GM13976 (cell line): ENCODE measurements at places on chromosomes 4 and X.

DNA sequence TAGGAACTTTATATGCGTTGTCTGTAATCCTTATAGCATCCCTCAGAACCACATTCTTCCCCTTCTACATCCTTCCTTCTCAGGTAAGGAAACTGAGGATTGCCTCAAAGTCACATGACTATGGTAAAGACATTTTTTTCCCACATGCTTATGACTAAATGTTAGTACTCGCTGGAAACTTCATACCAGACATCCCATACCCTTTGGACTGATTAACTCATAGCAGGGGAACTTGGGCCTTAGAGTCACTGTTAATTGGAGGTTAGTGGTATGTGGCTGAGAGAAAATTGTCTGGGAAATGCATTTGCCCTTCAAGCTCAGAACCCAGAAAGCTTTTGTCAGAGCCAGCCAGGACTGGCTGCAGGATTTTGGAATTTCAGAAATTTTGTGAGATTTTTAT is 155.0 kb downstream of the RELL1 start:
- DNase-seq: no peak

- DNase-seq: peak; percentile 65
Observed at GRCh38 chr4:127782275-127783025, at the start of gene HSPA4L. Gene HSPA4L (plus strand): TSS chr4:127782322. CDS start chr4:127782551, 229 bp downstream.

- no peak for DNase-seq
Observed at GRCh38 chr4:112348488-112349158, 51.5 kb downstream of the ALPK1 start.

DNA sequence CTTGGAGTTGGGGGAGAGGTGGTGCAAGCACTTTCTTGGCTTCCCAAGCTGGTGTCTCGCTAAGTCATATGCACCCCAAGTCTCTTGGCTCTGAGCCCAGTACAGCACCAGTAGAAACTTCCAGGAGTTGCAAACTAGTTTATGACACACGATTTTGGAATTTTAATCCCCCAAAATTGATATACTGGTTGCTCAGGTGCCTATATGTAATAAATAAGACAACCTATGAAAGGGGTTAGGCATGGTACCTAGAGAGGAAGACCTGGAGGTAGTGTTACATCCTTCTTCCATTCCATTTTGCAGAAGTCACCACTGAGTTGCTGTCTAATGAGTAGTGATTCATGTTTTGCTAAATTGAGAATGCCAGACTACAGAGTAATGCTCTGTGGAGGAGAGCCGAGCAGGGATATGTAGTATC is 4.3 kb upstream of the SLC4A4 start:
- DNase-seq: no peak

DNA sequence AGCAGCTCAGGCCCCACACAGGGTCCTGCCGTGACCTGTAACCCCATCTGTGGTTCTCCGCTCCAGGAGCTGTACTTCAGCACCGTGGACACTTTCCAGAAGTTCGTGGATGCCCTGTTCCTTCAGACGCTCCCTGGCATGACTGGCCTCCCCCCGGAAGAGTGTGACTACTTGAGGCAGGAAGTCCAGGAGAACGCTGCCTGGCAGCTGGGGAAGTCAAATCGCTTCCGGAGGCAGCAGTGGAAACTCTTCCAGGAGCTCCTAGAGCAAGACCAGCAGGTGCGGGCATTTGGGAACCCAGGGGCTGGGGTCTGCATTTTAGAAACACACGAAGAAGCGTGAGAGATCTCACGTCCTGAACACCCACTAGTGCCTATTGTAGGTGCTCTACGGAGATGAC is 72.5 kb downstream of the EVC start:
- DNase-seq: no peak

DNA sequence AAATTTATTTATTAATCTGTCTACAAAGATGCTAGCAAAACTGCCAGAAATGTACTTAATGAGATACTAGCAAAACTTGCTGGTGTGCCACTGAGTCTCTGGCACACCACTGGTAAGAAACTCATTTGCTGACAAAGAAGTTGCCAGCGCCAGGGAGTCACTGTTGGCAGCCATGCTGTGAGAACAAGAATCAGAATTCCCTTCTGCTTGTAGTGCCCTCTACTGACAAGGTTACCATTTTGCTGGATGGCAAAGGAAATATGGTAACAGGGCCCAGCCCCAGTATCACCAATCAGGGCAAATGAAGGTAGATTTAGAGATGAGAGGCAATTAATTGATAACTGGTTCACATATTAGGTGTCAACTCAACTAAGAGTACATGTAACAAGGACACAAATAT is 750.1 kb upstream of the ADGRL3 start:
- no peak for DNase-seq

DNA sequence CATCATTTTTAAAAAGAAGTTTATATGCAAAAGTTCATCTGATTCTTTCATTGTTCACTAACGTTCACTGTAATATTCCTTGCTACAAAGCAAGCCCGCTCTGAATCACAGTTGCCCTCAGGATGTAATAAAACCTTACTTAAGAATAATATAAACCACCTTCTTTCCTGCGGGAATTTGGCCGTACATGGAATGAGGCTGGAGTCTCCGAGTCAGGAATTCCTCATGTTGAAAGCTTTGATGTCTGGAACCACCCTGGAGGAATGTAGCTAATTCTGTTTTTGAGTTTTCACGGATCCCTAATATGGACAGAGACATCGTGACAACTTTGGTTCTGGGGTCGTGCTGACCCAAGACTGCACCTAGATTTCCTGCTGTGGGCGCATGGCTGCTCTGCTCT is 58.5 kb downstream of the CRLF2 start:
- no peak for DNase-seq

DNA sequence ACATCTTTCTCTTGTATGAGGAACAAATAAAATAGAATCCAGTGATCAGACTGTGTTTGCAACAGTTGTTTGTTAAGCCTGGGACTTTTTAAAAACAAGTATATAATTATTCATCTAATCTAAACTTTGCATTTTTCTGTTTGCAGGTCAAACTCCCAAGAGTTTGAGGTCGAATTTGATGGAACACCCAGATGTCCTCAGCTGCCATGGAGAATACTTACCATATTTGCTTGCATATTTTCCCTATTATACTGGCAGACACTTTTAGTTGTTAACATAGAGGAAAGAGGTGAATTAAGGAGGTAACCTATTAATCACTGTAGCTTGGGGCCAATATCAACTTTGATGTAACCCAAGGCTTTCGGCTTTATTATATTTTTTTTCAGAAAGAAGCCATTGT is 401.5 kb upstream of the DIPK2B start:
- no peak for DNase-seq

GRCh38 chr4:140308366-140309123 is 64.9 kb upstream of the SCOC start:
- no peak for DNase-seq

- DNase-seq: no peak
Observed at GRCh38 chr4:103400405-103400804, 202.3 kb upstream of the CENPE start.

- peak; percentile 54 for DNase-seq
Observed at GRCh38 chr4:153522802-153523094, 56.6 kb downstream of the TMEM131L start.

DNA sequence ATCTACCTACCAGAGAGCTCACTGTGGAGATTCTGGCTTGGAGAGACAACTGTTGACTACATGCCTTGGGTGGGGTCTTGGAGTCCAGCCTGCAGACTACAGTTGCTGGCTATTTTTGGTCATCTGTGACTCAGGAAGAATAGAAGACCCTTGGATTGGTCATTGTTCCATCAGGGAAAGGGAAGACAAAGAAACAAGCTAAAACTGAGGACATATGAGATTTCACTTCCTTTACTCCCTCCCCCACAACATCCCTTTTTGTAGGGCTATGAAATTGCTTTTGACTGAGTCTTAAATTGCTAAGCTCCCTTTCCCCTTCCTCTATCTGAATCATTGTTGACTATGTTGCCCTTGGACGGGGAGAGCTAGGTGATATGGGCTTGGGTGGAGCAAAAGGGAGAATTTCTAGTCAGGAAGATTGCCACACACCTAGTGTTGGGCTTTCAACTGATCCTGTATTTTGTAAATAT is 11.7 kb downstream of the MSN start:
- DNase-seq: no peak

GRCh38 chr4:108644237-108644636 is 6.2 kb upstream of the OSTC start:
- no peak for DNase-seq

DNA sequence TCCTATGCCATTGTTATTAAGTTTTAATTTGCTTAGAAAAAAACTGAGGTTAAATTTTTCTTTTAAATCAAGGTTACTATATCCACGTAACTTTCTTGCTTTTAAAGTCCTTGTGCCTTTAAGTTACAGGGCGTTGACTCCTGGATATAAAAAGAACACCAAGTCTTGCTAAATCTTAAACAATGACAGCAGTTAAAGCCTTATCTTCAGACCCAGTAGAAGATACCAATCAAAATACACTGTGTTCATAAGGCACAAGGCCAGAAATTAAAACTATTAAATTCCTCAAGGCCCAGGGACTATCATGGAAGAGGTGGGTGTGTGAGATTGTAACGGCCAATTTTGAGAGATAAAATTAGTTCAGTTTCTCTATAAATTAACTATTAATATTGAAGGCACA is 60.4 kb downstream of the PAGE2 start:
- no peak for DNase-seq

DNA sequence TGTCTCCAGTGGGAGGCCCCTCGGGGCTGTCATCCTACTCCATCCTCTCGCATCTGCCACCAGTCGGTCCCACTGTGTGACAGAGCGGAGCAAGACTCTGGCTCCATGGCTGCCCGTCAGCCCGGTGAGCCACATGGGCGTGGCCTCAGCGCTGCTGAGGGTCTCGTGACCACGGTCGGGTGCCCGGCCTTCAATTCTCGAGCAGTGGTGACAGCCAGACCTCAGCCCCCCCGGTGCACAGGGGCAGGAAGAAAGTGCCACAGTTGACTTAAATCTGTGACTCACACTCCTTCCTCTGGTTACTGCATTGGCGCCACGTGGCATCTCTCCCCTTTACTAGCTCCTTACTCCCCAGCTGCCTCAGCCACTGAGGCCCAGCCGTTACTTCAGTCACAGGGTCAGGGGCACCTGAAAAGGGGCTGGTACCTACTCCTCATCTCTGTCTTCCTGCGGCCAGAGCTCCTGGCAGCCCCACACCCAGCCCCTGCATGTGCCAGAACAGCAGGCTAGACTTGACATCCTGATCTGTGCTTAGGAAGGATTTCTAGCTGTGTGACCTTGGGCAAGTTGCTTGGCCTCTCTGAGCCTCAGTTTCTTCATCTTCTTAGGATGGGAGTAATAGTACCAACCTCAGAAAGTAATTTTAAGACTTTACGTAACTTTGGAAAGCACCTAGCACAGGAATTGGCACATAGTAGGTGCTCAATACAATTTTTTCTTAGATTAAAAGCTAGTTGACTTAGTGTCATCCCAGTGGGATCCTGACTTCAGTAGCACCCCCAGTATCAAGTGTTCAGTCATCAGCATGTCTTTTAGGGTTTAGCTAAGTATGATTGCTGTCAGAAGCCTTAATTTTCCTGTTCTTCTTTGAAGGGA is 66.1 kb downstream of the TNIP2 start:
- no peak for DNase-seq

DNA sequence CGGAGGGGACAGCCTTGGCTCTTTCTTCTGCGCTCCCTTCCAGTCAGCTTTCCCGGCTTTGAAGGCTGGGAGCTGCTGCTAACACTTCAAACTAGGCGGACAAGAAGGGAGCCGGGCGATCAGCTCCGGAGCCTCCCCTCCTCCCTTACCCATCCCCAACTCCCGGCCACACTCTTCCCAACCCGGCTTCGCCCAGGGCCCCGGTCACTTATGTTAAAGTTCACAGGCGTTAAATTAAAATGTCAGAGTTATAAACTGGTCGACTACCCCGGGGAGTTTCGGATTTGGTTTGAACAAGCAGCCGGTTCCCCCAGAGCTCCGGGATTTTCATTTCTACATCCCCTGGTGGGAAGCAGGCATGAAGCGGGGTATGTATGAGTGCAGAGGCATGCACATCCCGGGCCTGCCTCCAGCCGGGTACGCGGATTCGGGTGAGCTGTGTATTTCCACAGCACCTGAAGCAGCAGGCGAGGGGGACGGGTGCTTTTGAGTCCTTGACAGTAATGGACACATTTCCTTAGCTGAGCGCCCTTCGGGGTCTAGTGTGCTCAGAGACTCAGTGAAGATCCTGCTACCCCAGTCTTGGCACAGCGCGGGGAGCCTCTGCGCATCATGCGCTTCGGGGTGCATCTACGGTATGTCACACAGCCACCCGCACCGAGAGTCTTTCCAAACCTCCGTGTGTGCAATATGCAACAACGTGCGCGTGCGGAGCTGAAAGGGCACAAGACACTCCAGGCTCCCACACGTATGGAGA is 880 bp downstream of the UNC5C start:
- no peak for DNase-seq

- no peak for DNase-seq
Observed at GRCh38 chr4:82525307-82525911, 36.4 kb downstream of the TMEM150C start.

DNA sequence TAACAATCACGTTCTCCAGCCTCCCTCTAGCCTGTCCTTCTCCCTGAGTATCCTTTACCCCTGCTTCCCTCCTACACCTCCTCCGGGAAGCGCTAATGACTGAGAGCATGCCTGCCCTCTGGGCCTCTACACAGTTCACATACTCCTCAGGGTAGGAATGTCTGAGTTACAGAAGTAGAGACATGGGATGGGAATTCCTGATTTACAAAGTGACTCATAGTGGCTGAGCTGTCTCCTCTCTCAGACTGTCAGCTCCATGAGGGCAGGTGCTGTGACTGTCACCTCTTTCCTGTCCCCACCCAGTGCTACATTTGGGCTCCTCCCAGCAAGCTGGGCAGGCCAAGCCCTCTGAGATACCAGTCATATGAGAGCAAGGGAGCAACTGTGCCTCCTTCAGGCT is 2.6 kb downstream of the LAS1L start:
- no peak for DNase-seq

GRCh38 chr4:110352670-110353442 is 123.1 kb upstream of the ENPEP start:
- DNase-seq: no peak

DNA sequence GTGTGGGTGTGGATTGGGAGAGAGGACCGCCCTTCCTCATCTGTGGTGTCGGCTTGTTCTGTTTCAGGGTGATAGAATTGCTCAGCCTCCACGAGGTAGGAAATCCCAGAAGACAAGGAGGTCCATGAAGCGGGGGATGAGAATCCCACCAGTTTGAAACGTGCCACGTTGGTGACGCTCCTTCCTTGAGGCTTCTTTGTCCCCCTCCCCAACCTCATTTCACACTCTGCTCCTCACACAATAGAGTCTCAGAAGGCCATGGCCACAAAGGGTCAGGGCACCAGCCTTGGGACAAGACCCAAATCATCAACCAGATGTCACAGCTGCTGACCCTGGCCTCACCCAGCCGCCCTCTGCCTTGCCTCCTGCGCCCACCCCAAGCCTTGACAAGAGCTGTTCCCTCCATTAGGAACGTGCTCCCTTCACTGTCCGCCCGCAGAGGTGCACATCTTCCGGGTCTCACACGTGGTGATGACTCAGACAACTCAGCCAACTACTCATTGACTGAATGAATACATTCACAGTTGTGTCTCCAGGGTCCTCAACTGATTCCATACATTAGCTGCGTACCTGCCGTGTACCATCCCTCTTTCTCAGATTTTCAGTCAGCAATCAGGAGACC is 18.3 kb downstream of the BLOC1S4 start:
- DNase-seq: no peak

GRCh38 chr4:1776521-1777161 is 16.5 kb upstream of the FGFR3 start:
- no peak for DNase-seq

GRCh38 chr4:107060388-107060787 is 24.3 kb upstream of the DKK2 start:
- no peak for DNase-seq
